ENCODE measurements at places on chromosomes 7 and 10.
A peak's percentile ranks its signal among the peaks of the same experiment; 100 is the strongest.

- DNase-seq, result no peak
Observed at GRCh38 chr10:112755446-112756234, 194.4 kb upstream of the TCF7L2 start.

GRCh38 chr10:111560027-111560426 is 483.2 kb downstream of the ADRA2A start:
- no peak for DNase-seq

- DNase-seq, result no peak
Observed at GRCh38 chr10:20254078-20254477, 437.8 kb downstream of the PLXDC2 start.

GRCh38 chr10:48883701-48884100 is 55.9 kb downstream of the LRRC18 start:
- DNase-seq, result no peak

DNA sequence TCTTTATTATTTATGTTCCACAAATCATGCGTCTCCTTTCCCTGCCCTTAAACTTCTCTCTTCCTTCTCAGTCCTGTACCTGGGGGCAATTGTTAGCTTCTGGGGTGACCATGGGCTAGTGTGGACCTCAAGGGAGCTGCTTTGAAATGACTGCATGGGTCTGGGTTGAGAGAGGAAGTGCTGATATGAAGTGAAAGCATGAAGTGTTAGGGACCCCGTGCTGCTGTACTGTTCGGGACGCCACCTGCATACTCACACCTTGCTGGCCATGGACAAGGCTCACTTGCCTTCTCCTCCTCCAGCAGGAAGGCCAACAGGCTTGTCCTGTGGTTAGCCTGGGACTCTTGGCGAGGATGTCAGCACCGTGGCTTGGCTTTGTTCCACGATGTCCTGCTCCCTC is 56.7 kb downstream of the MTPN start:
- DNase-seq, result no peak

- DNase-seq, result no peak
Observed at GRCh38 chr10:361203-362081, 226.2 kb downstream of the ZMYND11 start.

GRCh38 chr7:24869572-24869971 is 110.4 kb downstream of the OSBPL3 start:
- no peak for DNase-seq

GRCh38 chr7:136877990-136878389 is 9.5 kb downstream of the CHRM2 start:
- DNase-seq, result no peak

DNA sequence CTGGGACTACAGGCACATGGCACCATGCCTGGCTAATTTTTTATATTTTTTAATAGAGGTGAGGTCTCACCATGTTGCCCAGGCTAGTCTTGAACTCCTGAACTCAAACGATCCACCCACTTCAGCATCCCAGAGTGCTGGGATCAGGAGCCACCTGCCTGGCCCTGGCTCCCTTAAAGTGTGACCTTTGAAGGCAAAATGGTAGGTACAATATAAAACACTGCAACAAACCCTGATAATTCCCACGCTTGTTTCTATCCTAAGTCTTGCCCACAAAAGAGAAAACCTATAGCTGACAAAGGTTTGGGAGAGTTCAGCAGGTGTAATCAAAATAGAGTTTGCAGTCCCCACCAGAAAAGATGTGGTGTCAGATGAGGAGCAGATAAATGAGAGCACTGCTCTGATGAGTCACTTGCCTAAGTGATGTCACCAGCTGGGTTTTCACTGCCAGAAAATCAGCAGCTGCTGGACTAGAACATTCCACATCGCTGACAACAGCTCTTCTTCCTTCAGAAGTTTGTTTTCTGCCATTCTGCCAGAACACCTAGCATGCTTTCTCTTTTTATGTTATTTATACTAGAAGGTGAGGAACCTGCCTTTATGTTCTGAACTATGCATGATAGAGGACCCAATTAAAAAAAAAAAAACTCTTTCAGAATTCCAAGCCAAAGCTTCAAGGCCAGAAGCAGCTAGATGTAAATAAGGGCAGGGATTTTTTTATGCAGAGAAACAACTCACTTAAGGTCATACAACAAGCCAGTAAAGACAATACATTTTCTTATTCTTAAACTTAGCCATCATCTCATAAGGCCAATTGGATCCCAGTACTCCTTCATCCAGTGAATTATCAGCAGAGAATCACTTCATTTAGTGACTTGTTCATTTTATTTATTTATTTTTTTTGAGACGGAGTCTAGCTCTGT is 18.0 kb downstream of the PURB start:
- DNase-seq, result peak; percentile 24

- DNase-seq, result peak; percentile 96
Observed at GRCh38 chr7:98354511-98355249, 46.2 kb downstream of the BAIAP2L1 start.

DNA sequence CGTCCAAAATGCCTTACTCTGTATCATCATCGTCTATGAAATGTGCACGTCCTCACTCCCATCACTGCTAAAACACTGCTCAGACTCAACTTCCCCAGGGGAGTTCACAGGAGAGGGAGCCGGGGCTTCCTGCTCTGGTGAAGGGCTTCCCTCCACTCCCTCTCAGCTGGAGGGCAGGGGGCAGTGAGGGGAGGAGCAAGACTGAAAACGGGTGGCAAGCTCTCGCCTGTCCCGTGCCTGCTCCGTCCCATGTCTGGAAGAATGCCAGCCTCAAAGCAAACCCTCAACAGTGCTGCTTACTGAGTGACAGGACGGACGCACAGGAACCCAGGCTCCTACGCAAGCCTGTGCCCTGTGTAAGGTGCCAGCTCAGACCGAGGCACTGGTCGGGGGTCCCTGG is 25.1 kb downstream of the PRKAG2 start:
- DNase-seq, result no peak

- DNase-seq, result no peak
Observed at GRCh38 chr10:99304862-99305229, 24.3 kb upstream of the CNNM1 start.

DNA sequence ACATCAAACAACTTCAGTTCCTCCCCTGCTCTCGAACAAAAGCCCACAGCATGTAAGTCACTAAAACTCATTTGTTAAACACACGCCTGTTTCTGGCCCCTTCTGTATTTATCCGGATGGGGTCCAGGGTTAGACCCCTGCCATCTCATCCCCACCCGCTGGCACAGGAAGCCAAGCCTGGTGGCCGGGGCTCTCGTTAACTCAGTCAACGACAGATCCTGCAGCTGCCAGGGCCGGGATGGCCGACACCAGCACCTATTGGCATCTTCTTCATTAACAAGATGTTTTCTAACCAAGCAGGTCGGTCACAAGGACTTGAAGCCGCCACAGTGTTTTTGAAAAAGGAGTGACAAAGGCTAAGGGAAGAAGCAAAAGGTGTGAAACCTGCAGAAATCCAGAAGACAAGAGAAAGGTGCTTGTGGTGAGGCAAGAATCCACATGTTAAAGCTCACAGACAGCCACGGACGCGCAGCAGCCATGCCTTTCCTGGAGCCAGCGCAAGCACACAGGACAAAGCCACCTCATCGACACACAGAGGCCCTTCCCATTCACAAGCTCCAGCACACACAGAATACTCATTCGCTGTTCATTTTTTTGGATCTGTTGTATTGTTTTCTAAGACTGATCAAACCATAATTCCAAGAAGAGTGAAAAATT is 202.7 kb downstream of the DIP2C start:
- DNase-seq, result no peak

- DNase-seq, result no peak
Observed at GRCh38 chr7:88866265-88866863, 70.8 kb upstream of the TEX47 start.

DNA sequence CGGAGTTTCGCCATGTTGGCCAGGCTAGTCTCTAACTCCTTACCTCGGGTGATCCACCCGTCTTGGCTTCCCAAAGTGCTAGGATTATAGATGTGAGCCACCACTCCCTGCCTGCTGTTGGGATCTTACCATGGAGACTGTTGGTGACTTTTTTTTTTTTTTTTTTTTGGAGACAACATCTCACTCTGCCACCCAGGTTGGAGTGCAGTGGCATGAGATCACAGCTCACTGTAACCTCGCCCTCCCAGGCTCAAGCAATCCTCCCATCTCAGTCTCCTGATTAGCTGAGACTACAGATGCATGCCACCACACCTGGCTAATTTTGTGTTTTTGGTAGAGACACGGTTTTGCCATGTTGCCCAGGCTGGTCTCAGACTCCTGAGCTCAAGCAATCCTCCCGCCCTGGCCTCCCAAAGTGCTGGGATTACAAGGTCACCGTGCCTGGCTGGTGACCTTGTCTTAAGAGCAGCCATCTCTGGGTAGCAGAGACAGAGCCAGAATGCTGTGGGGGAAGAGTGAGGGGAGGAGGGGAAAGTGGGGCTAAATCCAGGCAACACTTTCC is 25.7 kb upstream of the ASCC1 start:
- DNase-seq, result no peak

- DNase-seq, result no peak
Observed at GRCh38 chr7:91310830-91311460, 46.7 kb downstream of the FZD1 start.

All from PC-9 (cell line).